ENCODE measurements at places on chromosomes 5 and 9.
A peak's percentile ranks its signal among the peaks of the same experiment; 100 is the strongest.

GRCh38 chr5:130337179-130337888 lies 433.1 kb downstream of the CHSY3 start:
- peak; percentile 82 for DNase-seq

- no peak for DNase-seq
Observed at GRCh38 chr5:123297866-123298265, 125.3 kb downstream of the CEP120 start.

- no peak for DNase-seq
Observed at GRCh38 chr9:93041108-93041802, 17.2 kb upstream of the SUSD3 start.

DNA sequence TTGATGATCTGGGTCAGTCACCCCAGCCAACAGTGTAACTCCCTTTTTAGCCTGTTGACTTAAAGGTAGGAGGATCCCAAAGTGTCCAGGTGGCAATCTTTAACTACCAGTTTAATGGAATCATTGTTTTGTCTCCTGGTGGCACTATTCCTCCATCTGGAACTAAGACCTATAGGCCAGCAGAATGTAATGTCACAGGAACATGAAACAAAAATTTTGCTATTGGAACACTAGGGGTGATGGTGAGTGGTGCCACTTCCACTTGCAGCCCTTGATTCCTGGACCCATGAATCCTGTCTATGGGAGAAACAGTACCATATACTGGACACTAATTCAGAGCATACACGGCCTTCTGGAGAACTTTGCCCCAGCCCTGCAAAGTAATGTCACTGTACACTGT lies 219.5 kb upstream of the RASA1 start:
- DNase-seq, result no peak

- peak; percentile 85 for DNase-seq
Observed at GRCh38 chr5:96781031-96781971, 26.4 kb downstream of the ERAP1 start.

DNA sequence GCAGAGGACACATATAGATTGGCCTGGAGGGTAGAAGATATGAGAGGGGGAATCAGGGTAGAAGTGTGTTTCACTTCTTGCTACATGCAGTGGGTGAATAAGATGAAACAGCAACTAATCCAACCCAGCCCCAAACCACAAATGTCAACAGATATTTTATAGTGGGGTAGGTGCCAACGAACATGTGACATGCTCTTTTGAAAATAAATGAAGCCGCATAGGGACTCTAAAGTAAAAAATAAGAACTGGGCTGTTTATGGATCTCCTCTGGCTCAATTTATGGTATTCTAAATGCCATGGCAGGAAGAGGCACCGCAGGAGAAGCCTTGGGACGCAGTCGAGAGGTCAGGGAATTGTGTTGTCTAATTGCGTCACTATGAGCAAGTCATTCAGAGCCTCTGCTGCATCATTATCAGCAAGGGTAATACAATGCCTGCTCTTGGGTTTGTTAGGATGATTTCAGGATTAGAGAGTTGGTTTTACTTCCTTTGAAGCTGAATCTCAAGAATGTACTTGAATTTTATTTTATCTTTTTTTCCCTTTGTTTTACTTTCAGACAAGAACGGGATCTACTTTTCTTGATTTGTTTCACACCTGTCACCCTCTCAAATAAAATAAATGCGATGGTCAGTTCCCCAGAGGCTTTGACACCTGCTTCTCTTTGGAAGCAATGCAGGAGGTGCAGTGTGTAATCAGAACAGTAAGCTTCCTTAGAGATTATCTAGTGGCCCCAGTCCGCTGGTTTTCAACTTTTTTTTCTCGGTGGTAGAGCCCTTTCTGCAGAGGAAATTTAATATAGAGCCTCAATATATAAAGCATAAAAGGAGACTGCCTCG lies 375.6 kb upstream of the CLINT1 start:
- DNase-seq, result no peak

DNA sequence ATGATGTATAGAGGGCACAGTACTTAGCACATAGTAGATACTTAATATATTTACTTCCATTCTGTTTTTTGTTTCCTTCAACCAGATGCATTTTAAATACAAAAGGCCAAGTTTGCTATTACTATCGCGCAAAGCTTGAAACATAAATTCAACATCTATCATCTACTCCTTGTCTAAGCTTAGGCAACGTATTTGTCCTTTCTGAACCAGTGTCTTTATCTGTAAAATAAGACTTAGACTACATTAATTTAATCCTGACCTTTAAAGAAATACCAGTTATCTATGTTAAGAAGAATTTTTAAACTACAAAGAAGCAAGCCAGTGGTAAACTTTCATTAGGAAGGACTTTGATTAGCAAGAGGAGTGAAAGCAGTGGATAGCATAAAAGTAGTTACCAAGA lies 173.0 kb downstream of the WDR70 start:
- peak; percentile 55 for DNase-seq

- DNase-seq, result peak; percentile 69
Observed at GRCh38 chr9:5364294-5365024, 24.8 kb upstream of the RLN1 start.

GRCh38 chr5:135241536-135241935 lies 157.5 kb downstream of the MACROH2A1 start:
- DNase-seq, result no peak

DNA sequence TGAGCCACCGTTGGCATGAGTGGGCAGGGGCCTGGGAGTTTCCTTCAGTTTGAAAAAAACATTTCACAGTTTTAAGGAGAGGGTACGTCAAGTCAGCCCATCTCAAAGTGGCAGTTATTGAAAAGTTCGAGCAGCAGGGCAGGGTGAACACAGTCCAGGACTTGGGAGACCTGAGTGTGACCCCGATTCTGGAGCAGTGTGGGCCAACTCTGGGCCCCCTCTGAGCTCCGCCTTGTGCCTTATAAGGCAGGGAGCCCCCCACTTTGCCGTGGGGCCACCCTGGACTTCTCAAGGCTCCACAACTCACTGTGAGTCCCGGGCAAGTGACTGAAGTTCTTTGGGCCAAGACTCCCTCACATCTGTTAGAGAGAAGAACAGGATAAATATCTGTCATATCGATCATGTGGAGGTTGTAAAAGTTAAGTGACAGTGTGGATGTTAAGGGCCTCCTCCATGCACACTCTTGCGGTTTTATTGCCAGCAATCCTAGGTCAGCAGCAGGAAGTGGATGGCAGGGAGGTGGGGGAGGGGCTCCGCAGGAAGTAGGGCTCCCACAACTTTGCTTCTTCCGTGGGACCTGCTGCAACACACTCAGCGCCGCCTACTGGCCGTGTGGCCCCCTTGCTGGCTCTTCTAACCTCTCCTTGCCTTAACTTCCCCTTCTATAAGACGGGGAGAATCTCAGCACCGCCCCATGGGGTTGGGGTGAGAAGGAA lies 38.4 kb downstream of the HRH2 start:
- DNase-seq, result no peak

DNA sequence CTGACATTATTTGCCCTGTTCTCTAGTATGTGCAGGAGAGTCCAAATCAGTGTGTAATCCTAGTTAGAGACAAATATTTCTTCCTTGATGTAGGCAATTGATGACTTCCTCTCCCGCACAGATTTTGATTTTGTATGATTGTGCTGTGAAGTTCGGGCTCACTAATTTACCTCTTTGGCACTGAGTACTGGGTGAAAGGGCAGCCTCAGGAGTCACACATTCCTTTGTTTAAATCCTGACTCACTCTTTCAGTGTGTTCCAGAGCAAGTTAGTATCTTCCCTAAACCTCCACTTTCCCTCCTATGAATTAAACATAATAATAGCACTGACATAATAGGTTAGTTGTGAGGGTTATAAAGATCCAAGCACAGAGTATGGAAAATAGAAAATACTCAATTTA lies 269.7 kb downstream of the ISL1 start:
- DNase-seq, result peak; percentile 2

- DNase-seq, result peak; percentile 81
Observed at GRCh38 chr5:38660194-38660668, 103.8 kb upstream of the LIFR start.

DNA sequence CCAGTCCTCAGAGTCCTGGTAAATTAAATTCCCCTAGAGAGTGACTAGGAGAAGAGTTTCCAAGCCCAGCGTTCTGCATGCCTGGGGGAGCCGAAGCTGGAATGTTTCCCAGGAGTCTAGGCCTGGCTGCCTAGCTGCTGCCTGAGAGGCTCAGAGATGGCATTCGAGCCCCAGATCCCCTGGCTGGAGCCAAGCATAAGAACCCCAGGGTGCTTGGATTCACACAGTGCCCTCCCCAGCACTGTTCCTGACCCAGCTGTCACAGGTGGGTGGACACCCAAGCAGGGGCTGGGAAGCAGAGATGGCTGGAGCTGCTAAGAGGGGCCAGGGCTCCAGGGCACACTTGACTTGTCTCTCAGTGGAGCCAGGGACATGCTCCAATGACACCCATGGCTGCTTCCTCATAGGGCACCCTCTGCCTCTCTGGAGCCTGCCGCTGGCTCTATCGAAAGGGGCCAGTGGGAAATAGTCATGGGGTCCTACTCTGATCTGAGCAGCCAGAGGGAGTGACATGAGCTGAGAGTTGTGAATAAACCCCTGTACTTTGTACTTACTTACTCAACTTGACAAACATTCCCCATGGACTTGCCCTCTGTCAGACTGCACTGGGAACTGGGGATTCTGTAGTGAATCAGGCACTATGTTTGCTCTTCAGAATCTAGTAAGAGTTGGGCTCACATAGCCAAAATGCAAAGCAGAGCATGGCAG lies 62.6 kb upstream of the XPA start:
- DNase-seq, result no peak

GRCh38 chr5:123112196-123112595 lies 23.2 kb downstream of the PRDM6 start:
- no peak for DNase-seq
